ENCODE measurements at places on chromosomes 1 and 21.

DNA sequence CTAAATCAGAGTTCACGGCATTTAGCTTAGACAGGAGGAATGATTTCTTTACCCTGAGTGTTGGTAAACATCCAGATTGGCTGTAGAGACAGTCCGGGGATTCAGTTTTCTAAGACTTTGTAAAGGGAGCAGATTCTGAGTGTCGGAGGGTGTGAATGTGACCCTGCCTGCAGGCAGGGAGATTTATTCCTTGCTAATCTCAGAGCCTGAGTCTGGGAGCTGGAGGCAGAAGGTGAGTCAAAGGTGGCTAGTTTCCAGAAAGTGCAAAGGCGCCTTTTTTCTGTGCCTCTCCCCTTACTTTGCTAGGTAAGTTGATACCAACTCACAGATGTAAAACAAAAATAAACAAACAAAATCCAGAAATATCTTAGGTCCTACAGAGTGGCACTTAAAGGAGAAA lies 11.7 kb downstream of the ATP1B1 start:
- DNase-seq = no peak

- DNase-seq = no peak
Measured at GRCh38 chr1:12597792-12598191, 20.2 kb downstream of the DHRS3 start.

DNA sequence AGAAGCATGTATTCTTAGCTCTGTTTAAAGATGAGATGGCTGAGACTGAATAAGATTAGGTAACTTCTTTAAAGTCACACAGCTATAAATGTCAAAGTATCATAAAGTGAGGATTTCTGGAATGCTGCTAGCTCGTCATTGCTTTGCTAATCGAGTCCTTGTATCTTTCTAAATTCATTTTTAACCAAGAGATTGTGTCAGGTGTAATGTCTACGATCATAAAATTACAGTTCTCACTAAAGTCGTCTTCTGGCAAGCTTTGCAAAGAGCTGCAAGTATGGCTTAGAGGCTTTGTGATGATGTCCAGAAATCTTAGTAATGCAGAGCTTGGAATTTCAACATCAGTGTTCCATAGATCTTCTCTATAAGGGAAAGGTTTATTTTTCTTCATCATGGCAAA lies 569.8 kb downstream of the LMO4 start:
- no peak for DNase-seq

DNA sequence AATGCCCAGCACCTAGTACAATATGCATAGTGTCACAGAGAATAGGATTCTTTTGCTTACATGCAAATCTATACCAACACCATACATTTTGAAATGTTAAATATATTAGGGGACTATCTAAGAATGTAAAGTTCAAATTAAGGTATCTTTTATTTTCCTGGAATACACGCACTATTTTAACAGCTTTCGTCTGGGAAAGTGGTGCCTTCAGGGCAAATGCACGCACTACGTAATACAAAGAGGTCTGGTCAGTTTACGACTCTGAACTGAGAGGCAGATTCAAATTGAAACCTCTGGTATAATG lies 931 bp downstream of the FUBP1 start:
- DNase-seq = no peak

GRCh38 chr1:4058706-4059105 lies 158.6 kb upstream of the C1orf174 start:
- no peak for DNase-seq

- DNase-seq = no peak
Measured at GRCh38 chr1:236207121-236207520, 64.8 kb downstream of the GPR137B start.

GRCh38 chr1:3263790-3264189 lies 190.7 kb upstream of the ARHGEF16 start:
- no peak for DNase-seq

GRCh38 chr1:243982447-243983018 lies 68.5 kb upstream of the ZBTB18 start:
- no peak for DNase-seq

- no peak for DNase-seq
Measured at GRCh38 chr1:3478187-3478586, 23.7 kb downstream of the ARHGEF16 start.

- no peak for DNase-seq
Measured at GRCh38 chr1:219398815-219399396, 214.0 kb downstream of the ZC3H11B start.

GRCh38 chr1:62175568-62176179 lies 19.0 kb upstream of the L1TD1 start:
- peak; percentile 48 for DNase-seq

- no peak for DNase-seq
Measured at GRCh38 chr1:65056234-65056633, 89.9 kb upstream of the JAK1 start.

- DNase-seq = peak; percentile 56
Measured at GRCh38 chr1:84960371-84960770, 36.5 kb downstream of the MCOLN2 start.

- no peak for DNase-seq
Measured at GRCh38 chr1:218510153-218510772, 165.1 kb downstream of the TGFB2 start.

DNA sequence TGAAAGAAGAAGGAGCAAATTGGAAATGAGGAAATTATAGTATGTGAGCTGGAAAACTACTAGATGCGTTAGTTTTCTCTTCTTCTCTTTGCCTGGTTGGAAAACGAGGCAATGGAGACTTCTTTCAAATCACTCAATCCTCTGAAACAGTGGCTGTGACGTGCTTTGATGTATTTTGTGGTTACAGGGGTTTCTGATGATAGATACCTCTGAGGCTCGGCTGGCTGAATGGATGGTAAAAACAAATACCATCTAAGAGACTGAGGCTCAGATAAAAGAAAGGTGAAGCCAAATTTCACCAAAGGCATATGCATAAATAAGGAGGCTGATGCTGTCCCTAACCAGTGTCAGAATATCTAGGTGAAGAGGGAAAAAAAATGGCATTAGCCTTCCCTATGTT lies 15.1 kb downstream of the MAB21L3 start:
- DNase-seq = no peak

- no peak for DNase-seq
Measured at GRCh38 chr1:156247460-156248322, at the start of gene PAQR6. Gene PAQR6 (minus strand): TSS chr1:156248056. CDS start chr1:156246731, 1,325 bp downstream.

DNA sequence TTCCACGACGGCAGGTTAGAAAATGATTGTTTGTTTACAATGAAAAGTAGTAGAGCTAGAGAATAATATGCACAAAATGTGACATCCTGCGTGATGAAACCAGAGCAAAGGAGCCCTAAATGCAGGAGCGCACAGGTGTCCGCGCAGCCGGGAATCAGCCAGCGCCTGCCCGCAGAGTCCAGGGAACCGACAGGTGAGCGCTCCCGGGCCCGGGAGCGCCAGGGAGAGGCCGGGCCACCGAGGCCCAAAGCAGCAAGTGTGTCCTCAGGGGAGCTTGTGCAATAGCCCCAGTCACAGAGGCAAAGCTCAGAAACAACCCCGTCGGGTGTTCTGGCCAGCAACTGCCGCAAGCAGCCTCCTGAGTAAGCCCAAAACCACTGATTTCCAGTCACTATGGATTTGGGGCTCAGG lies 789 bp upstream of the GALE start:
- no peak for DNase-seq

DNA sequence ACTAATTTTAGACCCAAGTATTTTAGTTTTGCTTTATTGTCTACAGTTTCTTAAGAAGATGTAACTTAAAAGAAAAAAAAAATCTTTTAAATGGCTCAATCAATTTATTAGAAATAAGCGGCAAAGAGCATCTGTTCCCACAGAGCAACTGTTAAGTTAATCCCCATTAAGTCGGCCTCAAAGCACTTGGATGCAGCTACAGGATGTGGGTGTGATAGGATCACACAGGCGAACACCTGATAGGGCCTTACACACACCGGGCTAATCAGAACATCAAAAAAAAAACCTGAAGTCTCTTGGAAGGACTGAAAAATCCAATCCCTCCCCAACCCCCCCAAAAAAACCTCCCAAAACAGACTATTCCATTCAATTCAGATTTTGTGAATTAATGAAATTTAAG lies 23.0 kb downstream of the APP start:
- no peak for DNase-seq

DNA sequence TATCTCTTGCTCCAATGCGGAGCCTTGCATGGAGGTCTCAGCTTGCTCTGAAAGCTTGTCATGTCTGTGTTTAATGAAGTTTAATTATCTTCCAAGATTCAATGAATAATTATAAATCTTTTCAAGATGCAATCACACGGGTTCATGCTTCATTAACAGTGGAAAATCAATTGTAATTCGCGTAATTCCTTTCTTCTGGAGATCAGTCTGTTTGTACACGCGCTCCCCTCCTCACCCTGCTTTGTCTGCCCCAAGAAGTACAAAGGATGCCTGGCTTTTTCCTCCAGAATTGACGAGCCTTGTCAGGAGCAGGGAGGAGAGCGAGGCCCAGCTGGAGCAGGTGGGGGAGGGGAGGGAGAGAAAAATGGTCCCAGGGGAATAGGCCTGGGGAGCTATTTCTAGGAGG lies 65.0 kb upstream of the DISP3 start:
- DNase-seq = no peak

GRCh38 chr1:44778705-44779576 lies 3.6 kb downstream of the RPS8 start:
- no peak for DNase-seq

GRCh38 chr1:208083016-208083714 lies 161.0 kb downstream of the PLXNA2 start:
- DNase-seq = no peak

DNA sequence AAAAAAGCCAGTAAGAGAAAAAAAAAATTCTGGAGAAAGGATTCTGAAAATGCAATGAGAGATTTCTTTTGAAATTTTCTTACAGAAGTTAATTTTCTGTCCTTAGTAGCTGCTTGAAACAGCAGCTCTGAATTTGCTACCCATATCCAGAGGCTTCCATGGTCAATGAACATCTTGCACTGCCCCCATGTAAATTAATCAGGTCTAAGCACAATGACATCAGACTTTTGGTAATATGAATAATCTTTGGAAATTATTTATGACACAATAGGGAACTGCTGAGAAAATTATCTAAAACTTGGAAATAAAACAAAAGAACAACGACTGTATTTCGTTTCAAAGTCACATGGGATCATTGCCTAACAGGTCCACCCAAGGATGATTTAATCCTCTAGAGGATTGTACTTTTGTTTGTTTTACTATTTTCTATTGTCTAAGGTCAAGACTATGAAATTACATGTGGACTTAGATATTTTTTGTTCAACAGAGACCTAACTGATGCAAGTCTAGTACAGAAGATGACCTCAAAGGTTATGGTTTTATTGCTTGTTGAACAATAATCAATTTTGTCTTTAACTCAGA lies 312.1 kb downstream of the BACH1 start:
- DNase-seq = no peak

GRCh38 chr1:162361349-162361748 lies 15.3 kb downstream of the SPATA46 start:
- no peak for DNase-seq

DNA sequence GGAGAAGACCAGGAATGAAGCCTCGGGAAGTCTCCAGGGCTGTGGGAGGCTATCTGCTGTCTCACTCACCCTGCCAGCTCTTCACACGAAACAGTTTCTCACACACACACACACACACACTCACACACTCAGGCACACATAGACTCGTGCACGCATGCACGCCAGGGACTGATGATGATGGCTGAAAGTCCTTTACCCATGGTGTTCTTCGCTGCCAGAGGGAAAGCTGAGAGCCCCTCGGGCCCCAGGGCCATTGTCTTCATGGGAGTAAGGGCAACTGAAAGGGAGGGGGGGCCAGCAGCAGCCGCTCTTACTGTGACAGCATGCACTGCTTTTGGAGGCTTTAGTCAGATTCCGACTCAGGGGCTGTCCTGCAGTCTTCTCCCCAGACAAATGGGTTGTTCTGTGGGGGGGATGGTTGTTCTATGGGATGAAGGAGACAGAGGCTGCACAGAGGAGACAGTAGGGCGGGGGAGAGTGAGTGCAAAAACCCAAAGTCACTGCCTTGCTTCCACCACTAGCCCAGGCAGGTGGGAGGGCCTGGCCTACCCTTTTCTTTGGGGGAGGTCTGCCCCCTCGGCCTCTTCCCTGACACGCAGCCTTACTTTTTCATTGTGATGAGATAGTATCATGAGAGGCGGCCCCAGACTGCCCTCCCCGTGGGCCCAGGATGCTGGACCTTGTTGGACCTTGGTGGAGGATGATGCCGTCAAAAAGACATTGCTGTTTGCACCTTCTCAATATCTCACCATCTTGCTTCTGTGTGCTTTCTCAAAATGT lies 29.0 kb downstream of the STUM start:
- no peak for DNase-seq

GRCh38 chr21:45644041-45644906 lies 749 bp downstream of the PCBP3 start:
- no peak for DNase-seq

DNA sequence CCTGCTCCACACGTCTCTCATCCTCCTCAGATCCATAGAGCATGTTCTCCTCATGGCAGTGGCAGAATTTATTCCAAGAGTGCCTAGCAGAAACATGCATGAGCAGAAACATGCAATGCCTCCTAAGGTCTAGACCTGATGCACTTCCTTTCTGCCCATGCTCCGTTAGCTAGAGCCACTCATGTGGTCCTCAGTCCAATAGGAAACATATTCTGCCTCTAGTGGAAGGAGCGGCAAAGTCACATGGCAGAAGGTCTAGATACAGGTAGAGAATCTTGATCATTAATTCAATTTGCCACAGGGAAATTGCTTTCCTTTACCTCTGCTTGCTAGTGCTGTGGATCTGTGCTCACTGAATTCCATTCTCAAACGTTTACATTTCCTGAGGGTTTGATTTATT lies 130.4 kb downstream of the KIF26B start:
- no peak for DNase-seq

DNA sequence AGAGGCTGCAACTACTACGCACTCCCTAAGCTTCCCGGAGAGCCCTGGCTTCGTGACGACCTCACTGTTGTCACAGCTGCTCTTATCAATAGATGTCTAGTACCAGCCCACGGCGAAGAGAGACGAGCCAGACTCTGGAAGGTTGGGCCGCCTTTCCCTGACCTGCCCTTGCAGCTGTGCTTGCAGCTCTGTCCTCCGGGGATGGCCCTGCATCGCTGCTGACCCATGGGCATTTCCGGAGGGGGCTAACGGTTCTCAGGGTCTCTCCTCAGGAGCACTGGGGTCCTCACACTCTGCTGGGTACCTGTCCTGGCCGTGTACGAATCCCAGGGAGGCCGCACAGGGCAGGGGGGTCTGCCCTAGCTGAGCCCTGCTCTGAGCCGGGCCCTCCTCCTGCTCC lies 93.8 kb upstream of the COL6A1 start:
- no peak for DNase-seq

DNA sequence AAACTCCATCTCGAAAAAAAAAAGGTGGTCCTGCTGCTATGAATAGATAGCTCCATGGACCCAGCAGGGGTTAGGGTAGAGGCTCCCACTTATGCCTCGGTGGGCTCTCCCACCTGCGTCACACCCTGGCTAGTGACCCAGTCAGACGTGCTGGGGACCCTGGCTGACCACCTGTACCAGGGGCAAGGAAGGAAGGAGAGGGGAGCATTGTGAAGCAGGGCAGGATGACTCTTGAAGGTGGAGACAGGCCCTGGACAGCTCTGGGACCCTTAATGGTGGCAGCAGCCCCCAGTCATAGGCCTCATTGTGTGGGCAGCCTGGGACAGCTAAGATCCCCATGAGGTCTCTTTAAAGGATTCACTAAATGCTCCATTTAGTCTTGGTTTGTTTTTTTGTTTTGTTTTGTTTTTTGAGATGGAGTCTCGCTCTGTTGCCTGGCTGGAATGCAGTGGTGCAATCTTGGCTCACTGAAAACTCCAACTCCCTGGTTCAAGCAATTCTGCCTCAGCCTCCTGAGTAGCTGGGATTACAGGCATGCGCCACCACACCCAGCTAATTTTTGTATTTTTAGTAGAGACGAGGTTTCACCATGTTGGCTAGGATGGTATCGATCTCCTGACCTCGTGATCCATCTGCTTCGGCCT lies 10.4 kb upstream of the SNAPIN start:
- no peak for DNase-seq

Data from fibroblast of skin of scalp (primary cell).